ENCODE measurements at places on chromosomes 6 and 20.
A peak's percentile ranks its signal among the peaks of the same experiment; 100 is the strongest.

DNA sequence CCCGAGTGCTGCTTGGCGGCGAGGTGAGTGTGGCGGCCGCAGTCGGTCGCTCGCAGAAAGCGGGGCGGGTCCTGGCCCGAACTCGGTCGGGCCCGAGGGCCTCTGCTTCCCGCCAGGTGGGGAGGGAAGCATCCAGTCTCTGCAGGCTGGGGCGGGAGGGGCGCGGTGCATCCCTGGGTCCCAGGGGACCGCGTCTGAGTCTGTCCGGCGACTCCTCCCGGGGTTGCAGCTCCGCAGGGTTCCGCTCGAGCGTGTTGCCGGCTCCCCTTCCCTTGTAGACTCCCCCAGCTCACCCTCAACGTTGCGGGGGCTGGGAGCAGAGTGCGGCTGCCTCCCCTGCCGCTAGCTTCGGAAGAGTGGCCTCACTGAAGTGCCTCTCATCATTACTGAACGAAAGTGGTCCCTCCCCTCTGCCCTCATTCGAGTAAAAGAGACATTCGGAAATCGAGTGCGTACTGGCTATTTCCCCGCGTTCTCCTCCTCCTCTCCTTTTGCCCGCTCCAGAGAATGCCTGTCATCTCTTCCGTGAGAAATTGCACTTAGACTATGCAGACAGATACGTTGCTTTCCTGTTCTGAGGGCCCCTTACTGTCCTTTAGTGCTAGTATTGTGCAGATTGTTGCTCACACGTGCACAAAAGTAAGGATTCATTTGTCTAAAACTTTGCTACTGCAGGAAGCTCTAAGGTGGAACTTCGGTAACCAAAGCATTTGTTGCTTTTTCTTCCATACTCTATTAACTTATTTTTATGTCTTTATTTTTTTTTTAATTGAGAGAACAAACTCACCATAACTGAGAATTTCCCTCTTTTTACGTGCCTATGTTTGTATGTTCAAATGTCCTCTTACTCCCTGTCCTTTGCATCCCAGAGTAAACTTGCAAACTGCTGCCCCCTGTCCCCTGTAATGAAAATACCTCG lies 751 bp downstream of the MAP3K4 start:
- DNase-seq: peak; percentile 61

DNA sequence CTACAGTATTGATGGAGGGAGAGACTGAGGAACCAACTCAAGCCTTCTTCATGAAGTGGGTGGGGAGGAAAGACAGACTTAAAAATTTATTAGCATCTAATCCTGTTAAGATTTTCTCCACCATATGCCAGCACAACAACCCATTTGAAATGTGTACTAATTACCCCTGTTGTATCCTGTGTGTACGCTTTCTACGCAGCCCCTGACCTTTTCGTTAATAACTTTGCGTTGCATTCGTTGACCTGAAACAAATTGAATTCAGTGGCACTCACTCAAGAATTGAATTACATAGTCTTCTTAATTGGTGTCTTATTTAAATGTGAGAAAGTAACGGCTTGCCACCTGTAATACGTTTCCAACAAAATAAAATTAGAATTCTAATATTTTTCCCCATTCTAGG lies 113.9 kb downstream of the LINC00237 start:
- no peak for DNase-seq

DNA sequence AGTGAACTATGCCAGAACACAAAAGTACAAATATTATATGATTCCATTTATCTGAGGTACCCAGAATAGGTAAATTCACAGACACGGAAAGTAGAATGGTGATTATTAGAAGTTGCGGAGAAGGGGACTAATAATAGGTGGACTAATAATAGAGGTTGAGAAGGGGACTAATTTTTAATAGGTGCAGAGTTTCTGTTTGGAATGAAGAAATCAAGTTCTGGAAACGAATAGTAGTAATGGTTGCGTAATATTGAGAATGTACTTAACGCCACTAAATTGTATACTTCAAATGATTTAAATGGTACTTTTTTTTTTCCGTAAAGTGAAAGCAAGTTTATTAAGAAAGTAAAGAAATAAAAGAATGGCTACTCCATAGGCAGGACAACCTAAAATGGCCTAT lies 33.2 kb downstream of the B4GALT5 start:
- DNase-seq: no peak

DNA sequence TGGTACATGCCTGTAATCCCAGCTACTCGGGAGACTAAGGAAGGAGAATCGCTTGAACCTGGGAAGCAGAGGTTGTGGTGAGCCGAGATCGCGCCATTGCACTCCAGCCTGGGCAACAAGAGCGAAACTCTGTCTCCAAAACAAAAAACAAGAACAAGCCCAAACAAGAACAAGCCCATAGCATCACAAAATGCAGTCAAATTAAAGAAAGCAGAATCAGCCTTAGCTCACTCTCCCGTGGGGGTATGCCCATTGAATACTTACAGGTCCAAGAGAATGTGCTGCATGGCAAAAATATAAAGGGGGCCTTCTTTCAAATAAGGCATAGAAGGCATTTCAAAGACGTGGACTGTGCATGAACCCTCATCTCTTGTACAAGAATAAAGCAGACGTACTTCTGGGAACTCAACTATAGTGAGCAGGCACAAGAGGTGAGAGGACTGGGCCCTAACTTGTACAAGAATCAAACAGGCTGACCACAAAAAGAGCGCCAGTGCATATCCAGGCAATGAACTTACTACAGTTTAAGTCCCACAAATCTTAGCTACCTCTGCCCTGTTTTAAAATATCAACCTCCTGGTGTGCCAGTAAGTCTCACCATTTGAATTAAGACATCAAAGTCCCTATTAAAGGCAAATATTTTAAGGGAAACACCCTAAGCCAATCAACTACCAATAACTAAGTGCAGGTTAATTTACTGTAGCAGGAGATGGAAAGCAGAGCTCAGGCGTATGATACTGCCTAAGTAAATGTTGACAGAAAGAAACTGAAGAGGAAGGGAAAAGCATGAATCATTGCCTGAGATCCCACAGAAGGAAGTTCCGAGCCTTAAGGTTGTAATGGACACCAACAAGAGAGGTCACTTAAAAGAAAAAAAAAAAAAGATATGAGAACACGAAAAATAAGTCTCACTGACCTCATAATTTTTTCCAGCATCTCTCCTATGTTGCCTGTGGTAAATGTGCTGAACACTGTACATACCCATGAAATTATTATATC lies 37.4 kb downstream of the TOMM6 start:
- DNase-seq: no peak

- no peak for DNase-seq
Measured at GRCh38 chr20:55266361-55266760, 739.0 kb downstream of the CBLN4 start.

GRCh38 chr20:56925082-56925830 lies 296.1 kb downstream of the TFAP2C start:
- no peak for DNase-seq

DNA sequence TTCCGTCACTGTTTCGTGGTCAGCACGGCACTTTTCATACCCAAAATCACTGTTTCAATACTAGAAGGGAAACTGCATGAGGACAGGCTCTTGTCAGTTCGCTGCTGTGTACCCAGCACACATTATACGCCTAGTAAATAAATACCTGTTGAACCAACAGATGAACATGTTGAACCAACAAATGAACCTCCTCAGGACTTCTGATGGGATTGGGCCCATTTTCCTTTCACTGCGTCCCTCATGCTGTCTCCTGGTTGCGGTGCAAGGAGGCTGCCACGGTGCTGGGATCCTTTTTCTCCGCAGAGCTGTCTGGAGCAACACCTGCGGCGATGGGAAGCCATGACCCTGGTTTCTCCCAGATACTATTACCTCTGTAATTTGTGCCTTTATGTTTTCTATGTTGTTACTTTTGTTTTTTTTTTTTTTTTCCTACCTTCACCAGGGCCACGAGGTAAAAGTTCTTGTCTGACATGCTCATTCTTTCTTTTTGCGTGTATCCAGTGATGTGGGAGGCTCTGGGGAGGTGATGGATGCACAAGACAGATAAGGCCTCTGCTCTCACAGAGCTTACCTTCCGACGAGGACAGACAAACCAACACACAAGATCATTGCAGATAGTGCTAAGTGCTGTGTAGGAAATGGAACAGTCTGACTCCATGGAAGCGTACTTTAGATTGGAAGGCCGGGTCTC lies 1.1 kb downstream of the VAPB start:
- no peak for DNase-seq

- no peak for DNase-seq
Measured at GRCh38 chr6:26216359-26216885, 129.2 kb downstream of the HFE start.

- DNase-seq: no peak
Measured at GRCh38 chr20:842547-842940, 9.0 kb downstream of the FAM110A start.

DNA sequence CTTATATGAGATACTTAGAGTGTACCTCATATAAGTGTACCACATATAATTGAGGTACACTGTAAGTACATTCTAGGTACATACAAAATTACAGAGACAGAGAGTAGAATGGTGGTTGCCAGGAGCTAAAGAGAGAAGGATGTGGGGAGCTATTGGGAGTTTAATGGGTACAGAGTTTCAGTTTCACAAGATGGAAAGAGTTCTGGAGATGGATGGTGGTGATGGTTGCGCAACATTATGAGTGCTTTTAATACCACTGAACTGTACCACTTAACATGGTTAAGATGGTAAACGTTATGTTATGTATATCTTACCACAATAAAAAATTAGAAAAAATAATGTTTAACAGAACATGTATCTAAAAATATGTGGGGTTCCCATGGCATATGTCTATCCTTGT lies 69.4 kb downstream of the PRND start:
- DNase-seq: no peak

- no peak for DNase-seq
Measured at GRCh38 chr6:145829950-145830349, 15.4 kb upstream of the FBXO30 start.

DNA sequence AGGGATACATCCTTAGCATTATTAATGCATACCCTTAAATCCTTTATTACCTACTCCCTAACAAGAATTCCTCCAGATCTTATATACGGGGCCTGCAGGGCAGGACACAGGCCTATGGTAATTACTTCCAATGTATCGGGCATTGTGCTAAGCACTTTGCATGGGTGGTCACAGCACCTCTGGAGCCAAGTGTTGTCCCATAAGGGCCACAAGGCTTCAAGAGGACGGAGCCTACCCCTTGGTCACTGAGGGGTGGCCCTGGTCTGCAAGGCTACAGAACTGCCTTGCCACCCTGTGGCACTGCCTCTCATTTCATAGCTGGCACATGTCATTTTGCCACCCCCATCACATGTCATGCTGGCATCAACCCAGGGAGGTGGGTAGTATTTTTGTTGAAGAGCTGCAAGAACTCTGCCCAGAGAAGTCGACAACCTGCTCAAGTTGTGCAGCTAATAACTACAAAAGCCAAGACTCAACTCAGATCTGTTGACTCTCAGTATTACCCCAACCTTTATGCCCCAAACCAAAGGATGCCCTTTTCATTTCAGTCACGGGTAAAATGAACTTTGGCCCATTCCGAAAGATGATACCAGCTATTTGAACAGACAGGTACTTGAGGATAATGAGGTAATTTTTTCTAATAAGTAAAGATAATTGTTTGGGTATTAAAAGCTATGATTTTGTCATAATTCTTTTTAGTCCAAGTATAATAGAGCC lies 144.1 kb upstream of the AKAP12 start:
- DNase-seq: no peak

GRCh38 chr6:13362412-13362811 lies 34.1 kb upstream of the TBC1D7 start:
- no peak for DNase-seq

DNA sequence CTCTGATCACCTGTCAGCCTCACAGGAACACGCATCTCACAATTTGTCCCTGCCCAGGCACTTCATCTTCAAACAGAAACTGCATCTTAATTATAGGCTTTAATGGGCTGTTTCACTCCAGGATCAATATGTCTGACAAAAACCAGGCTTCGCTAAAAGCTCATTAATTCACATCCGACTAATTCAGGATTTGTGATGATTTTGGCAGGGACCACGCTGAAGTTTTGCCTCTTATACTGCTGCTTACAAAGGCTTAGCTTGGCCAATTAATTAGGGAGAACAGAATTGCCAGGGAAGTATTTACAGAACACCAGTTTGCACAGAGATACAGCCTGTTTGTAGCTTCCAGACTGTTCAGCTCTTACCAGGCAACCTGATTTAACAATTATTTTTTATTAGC lies 541.0 kb upstream of the SPTLC3 start:
- no peak for DNase-seq

GRCh38 chr6:77883851-77884250 lies 231.0 kb downstream of the MEI4 start:
- no peak for DNase-seq

DNA sequence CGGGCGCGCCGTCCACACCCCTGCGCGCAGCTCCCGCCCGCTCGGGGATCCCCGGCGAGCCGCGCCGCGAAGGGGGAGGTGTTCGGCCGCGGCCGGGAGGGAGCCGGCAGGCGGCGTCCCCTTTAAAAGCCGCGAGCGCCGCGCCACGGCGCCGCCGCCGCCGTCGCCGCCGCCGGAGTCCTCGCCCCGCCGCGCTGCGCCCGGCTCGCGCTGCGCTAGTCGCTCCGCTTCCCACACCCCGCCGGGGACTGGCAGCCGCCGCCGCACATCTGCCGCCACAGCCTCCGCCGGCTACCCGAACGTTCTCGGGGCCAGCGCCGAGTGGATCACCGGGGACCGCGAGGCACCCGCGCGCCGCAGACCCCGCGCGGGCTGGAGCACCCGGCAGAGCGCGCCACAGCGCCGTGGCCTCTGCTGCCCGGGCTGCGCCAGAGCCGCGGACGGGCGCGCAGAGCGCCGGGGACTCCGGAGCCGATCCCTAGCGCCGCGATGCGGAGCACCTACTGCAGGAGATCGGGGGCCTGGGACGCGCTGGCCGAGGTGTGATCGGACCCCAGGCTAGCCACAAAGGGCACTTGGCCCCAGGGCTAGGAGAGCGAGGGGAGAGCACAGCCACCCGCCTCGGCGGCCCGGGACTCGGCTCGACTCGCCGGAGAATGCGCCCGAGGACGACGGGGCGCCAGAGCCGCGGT lies at the start of gene BMP2:
BMP2 (plus strand) TSS at position 151 of the 692 bp plus-strand sequence. CDS start 2,441 bp downstream, outside the sequence.
- peak; percentile 48 for DNase-seq

GRCh38 chr20:49630396-49630951 lies 62.5 kb upstream of the PTGIS start:
- DNase-seq: no peak

DNA sequence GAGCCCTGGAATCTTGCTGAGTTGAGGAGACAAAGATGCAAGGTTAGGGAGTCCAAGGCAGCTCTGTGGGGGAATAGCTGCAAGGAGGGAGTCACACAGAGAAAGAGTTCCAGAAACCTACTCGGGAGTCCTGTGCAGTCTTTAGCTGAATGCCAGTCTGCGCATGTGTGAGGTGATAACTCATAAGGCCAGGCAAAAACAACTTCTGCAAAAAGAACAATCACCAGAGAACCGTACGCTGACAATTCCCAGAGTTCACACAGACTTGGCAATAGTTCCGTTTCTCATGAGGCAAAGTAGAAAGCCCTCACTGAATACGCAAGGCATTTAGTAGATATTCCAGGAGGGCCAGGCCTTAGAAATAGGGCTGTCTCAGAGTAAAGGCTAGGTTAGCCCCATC lies 135.2 kb upstream of the TAB2 start:
- no peak for DNase-seq

- DNase-seq: no peak
Measured at GRCh38 chr6:54578261-54578660, 268.3 kb upstream of the FAM83B start.

GRCh38 chr20:18003897-18004296 lies 35.1 kb downstream of the MGME1 start:
- no peak for DNase-seq

GRCh38 chr6:159252955-159253508 lies 83.8 kb downstream of the FNDC1 start:
- no peak for DNase-seq
